ENCODE measurements at places on chromosomes 6 and 20.

DNA sequence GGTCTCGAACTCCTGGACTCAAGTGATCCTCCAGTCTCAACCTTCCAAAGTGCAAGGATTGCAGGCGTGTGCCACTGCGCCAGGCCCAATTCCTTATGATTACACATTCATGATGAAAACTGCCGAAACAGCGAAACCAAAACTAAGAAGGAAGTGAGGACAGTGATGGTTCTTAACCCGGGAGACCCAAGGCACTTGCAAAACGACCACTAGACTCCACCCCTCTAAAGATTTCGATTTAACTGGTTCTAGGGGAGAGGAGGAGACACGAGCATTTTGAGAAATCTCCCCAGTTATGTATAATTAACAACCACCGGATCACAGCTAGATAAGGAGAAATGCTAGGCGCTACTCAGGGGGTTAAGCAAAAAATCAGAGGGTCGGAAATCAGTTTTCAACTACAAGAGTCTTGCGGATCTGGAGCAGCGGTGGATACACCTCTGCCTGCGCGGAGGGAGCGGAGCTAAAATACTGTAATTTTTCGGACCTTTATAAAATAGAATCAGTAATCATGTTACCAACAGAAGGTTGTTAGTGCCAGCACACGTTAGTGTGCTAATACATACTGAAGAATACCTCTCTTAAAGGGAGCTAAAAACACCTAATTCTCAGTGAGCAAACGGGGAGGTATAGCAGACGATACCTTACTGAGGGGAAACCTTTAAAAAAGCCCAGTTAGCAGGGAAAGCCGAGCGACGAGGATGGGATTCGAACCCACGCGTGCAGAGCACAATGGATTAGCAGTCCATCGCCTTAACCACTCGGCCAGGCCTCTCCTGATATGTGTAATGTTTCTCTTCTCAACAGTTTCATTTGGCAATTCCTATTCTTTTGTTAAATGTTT lies 60.0 kb upstream of the BTN3A2 start:
- peak; percentile 70 for DNase-seq

- no peak for DNase-seq
Measured at GRCh38 chr6:36688063-36688738, 9.4 kb upstream of the RAB44 start.

GRCh38 chr6:85130743-85131142 lies 319.1 kb upstream of the NT5E start:
- no peak for DNase-seq

GRCh38 chr20:18466574-18466893 lies 296 bp downstream of the DZANK1 start:
- no peak for DNase-seq

GRCh38 chr6:92354270-92354829 lies 1065.0 kb downstream of the EPHA7 start:
- no peak for DNase-seq

DNA sequence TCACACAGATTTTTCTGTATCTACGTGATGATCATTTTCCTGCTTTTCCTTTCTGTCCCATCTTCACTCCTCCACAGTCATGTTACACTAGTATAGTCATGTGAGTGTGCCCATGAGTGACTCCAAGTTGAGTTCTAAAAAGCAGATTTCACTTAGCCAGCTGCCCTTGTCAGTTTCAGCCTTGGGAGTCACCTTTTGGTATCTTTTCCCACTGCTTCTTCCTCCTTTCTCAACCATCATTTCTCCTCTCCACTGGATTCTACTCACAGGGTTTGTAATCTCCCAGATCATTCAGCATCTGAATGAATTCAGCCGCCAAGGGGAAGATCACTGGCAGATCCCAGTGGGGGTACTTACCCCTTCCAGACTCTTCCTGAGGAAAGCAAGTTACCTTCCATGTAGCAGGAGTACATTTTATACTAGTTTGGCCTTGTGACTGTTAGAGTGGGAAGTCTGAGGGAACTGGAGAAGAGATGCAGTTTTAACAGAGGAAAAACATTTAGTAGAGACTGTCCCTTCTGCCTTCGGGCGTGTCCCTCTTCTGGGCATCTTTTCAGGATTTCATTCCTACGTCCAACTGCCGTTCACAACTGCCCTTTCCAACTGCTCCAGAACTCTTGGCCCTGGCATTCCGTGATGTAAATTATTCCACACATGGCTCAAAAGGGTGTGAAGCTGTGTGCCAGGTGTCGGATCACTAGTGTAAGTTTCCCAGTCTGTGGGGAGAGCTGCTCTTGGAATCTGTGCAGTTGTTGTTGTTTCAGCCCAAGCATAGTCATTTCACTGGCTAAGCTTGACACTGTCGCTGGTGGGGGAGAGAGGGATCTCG lies 38.9 kb downstream of the BICRAL start:
- no peak for DNase-seq

DNA sequence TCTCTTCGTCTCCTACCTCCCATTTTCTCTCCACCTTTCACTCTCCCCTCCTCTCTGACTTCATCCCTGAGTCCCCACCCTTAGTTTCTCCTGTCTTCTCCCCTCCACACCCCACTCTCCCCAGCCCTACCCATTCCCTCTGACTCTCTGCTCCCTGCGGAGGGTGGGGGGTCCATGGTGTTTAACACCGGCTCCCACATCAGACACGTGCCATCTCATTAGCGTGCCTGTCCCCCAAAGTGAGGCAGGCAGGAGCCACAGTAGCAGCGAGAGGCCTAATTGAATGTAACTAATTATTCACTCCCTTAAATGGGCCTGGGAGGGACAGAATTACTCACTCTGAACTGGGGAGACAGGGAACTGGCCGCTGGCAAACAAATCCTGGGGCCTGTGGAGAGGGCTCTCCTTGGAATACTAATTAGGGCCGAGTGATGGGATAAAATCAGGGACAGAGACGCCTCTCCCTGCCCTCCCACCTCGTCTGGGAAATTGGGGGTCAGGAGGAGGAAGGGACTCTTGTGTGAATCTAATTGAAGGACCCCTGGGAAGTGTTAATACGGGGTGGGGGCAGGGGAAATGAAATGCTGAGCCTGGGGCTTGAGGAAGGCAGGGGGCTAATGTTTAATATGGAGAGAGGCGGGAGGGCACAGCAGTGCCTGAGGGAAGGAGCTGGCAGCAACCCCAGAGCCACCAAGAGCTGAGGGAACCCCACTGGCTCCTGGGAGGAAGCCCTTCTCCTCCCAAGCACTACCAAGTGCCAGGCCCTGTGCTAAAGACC lies 17.9 kb downstream of the CD40 start:
- no peak for DNase-seq

All from NCI-H226 (cell line).